Neural crest cell (in vitro differentiated cells): ENCODE measurements at places on chromosomes 13 and 19.

DNA sequence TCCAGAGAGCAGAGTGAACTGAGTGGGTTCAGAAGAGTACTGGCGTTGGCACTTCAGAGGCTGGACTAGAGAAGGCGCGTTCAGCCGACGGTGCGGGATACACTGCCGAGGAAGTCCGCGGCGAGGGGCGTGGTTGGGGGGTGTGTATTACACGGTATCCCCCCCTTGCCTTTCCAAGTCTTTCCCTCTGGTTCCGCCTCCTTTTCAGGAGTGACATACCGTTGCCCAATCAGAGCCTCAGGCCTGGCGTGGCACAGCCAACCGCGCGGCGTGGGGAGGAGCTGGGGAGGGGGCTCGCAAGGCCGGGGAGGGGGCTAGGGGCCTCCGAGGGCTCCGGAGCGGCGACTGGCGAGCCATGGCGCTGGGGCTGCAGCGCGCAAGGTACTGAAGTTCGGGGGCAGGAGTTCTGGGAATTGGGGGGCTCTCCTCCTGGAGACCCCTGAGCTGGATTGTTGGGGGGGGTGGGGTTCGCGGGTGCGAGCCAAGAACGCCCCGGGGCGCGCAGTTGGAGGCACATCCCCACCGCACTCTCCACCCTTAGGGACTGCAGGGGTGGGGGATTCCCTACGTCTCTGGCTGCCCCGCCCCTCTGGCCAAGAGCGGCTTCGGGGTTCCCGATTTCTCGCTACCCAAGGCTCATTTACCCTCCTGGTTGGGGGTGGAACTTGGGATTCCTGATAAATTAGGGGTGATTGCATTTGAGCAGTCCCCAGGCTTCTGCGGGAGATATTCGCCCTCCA, at the start of gene HIF3A:
HIF3A (plus strand) TSS at position 321 of the 740 bp plus-strand sequence; CDS start at position 356, 35 bp downstream.
- peak; percentile 78 for DNase-seq
- H3K27ac ChIP-seq, result no peak within 1 kb of the TSS
- H3K36me3 ChIP-seq, result no peaks in the 10 kb centered on the region
- peak within 1 kb of the TSS; percentile 86 for H3K4me3 ChIP-seq

- H3K27me3 ChIP-seq, result no peaks in the 10 kb centered on the region
- DNase-seq, result no peak
- no peak overlapping the region for H3K27ac ChIP-seq
- no peaks in the 10 kb centered on the region for H3K4me1 ChIP-seq
- no peak overlapping the region for H3K4me3 ChIP-seq
These were observed 2662.4 kb upstream of the PCDH20 start for GRCh38 chr13:64078025-64078424.

DNA sequence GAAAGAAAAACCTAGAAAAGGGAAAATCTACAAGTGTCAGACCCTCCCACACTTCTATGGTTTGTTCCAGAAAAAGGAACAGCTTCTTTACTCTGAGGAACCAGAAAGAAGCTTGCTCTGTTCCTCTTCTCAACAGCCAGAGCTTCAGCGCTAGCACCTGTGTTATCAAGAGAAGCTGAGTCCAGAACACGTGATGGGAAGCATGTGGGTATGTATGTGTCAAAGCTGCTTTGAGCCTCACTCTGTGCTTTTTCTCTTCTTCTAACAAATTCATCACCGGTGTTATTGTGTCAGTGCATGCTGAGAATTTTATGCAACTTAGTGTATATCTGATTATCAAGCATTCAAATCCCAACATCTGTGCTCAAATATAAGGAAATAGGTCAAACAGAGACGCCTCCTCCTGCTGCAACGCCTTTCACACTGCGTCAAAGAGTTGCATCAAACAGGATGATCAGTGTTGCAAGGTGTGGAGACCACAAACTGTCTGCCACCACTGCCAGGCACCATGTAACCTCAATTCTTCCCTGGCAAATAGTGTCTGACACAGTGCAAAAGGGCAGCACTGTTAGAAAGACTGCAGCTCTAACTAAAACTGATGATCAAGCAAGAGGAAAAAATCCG, 83.9 kb downstream of the LRRC63 start:
- H3K36me3 ChIP-seq, result no peaks in the 10 kb centered on the region
- H3K4me3 ChIP-seq, result no peak overlapping the region
- no peak overlapping the region for H3K27ac ChIP-seq
- no peaks in the 10 kb centered on the region for H3K27me3 ChIP-seq
- H3K4me1 ChIP-seq, result peaks cover 14% of the 10 kb centered on the region

DNA sequence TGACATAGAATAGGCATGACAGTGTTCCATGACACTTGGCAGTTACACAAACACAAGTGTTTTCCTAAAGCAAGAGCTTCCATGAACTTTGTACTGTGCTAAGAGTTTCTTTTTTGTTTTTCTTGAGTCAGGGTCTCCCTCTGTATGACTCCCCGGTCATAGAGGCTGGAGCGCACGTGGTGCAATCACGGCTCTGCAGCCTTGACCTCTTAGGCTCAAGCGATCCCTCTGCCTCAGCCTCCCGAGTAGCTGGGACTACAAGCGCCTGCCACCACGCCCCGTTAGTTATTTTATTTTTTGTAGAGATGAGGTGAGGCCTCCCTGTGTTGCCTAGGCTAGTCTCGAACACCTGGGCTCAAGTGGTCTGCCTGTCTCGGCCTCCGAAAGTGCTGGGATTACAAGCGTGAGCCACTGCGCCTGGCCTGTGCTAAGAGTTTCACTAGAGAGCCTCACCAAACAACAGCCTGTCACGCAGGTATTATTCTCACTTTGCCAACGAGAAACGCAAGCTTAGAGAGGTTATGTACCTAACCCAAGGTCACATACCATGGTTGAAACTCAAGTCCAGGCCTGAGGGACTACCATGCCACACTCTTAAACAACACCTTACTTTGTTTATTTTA, 355.9 kb downstream of the KLF12 start:
- no peak overlapping the region for H3K4me3 ChIP-seq
- no peak for DNase-seq
- peaks cover 15% of the 10 kb centered on the region for H3K36me3 ChIP-seq
- H3K27me3 ChIP-seq, result no peaks in the 10 kb centered on the region
- H3K27ac ChIP-seq, result peak overlapping the region; percentile 43
- H3K4me1 ChIP-seq, result peaks cover 8% of the 10 kb centered on the region

DNA sequence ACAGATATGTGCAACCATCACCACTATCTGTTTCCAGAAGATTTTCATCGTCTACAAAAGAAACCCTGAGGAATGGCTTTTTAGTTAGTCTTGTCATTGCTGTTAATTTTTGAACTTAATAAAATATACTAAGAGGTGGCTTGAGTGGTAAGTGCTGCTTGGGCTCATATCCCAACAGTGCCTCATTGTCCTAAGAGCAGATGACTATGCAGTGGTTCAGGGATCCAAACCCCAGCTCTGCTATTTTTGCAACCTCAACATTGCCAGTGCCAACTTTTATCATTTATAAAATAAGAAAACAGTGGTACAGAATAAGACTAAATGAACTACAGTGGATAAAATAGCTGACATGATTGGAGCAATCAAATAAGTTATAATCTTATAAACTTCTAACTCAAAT, 123.2 kb upstream of the SLC7A1 start:
- no peak overlapping the region for H3K27ac ChIP-seq
- H3K4me1 ChIP-seq, result no peaks in the 10 kb centered on the region
- no peak for DNase-seq
- no peaks in the 10 kb centered on the region for H3K27me3 ChIP-seq
- no peak overlapping the region for H3K4me3 ChIP-seq
- no peaks in the 10 kb centered on the region for H3K36me3 ChIP-seq

- H3K27ac ChIP-seq, result no peak overlapping the region
- no peaks in the 10 kb centered on the region for H3K27me3 ChIP-seq
- H3K4me1 ChIP-seq, result no peaks in the 10 kb centered on the region
- DNase-seq, result no peak
These were observed 250.3 kb upstream of the ATXN8OS start for GRCh38 chr13:69857183-69857821.

DNA sequence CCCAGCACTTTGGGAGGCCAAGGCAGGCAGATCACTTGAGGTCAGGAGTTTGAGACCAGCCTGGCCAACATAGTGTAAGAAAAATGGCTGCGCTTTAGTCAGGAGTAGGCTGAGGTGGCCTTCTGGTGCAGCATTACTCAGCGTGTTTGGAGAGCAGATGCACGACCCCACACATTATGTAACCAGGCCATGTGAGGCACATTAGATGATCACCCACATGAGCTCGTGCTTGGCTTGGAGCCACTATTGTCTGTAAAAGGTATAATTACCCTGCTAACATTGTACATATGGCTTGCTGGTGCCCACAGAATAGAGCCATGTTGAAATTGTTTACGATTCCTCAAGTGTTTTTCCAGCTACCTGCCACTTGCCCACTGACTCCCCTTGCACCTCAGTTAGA, 24.0 kb upstream of the SCEL start:
- no peak overlapping the region for H3K27ac ChIP-seq
- H3K27me3 ChIP-seq, result no peaks in the 10 kb centered on the region
- H3K4me3 ChIP-seq, result no peak overlapping the region
- H3K4me1 ChIP-seq, result no peaks in the 10 kb centered on the region
- H3K36me3 ChIP-seq, result no peaks in the 10 kb centered on the region

GRCh38 chr19:40217934-40218890, at the start of gene TTC9B:
Gene TTC9B, minus strand, starts transcription at chr19:40218384. Its CDS starts 3 bp downstream, at chr19:40218381.
- peaks cover 5% of the 10 kb centered on the region for H3K4me1 ChIP-seq
- H3K4me3 ChIP-seq, result peak within 1 kb of the TSS; percentile 49
- H3K27ac ChIP-seq, result no peak within 1 kb of the TSS

DNA sequence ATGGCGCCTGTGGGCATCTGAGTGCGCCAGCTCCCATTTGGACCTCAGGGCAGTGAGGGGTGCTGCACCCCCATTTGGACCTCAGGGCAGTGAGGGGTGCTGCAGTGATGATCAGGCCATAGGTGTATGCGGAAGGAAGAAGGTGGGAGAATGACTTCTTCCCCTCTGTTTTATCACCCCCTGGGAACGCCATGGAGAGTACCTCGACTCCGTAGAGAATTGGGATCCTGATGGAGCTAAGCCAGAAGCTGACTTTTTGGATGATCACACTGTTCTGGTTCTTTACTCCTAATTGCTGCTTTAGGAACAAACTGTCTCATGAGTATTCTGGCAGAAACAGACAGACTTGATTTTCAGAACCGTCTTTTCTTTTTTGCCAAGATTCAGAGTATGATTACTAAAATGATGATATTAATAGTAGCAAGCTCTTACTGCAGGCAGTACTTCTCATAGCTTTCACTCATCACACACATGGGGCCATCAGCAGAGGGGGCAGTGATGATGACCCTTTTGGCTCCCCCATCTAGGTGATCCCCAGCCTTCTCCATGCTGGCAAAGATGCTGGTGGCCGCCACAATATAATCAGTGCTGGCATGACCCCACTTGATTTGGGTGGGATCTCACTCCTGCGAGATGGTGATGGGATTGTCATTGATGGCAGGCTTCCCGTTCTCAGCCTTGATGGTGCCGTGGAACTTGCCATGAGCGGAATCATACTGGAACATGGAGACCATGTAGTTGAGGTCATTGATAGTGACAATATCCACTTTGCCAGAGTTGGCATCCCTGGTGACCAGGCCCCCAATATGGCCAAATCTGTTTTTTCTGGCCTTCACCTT, 10.3 kb upstream of the UBAC2 start:
- DNase-seq, result no peak
- H3K27ac ChIP-seq, result no peak overlapping the region
- H3K4me3 ChIP-seq, result no peak overlapping the region
- H3K27me3 ChIP-seq, result peaks cover 4% of the 10 kb centered on the region
- H3K4me1 ChIP-seq, result no peaks in the 10 kb centered on the region

DNA sequence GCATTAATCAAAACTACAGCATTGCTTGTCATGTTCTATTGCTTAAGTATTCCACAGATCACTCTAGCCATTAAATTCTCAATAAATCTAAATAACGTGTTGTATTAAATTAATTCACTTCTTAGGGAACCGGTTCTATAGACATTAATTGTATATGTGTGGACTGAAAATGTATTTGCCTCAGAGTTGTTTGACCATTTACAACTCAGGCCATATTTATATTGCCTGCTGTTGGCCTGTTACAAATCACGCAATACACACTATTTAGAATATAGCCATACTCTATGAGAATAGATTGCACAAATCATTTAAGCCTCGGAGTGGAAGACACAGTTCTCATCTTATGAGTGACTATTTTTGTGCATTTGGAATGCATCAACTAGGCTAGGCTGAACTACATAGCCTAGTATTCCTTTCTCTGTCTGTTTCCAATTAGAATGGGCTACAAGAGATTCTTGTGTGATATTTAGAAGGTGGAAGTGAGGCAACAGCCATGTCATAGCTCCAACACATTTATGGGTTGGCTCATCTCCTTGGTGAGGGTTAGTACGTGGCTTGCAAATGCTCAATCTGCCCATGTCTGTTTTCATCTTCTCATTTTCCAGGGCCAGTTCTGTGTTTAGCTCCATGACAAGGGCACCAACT, 1116.1 kb downstream of the PCDH9 start:
- H3K27ac ChIP-seq, result no peak overlapping the region
- DNase-seq, result no peak
- no peaks in the 10 kb centered on the region for H3K36me3 ChIP-seq
- no peak overlapping the region for H3K4me3 ChIP-seq
- H3K4me1 ChIP-seq, result no peaks in the 10 kb centered on the region

DNA sequence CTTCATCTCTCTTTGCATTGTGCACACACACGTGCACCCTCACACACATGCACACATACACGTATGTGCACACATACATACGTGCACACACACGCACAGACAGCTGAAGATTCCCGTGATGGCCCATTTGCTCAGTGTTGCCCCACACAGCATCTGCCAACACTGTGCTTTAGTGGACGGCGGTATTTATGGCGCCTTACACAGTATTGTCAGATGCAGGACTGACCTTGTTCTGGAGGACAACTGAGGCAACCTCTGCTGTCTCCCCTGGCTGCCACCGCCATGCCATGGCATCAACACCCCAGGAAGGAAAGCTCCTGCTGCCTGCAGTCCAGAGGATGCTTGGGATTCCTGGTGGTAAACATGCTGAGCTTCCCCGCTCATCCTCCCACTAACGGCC, 316.4 kb downstream of the TEX29 start:
- H3K27me3 ChIP-seq, result no peaks in the 10 kb centered on the region
- H3K4me1 ChIP-seq, result peaks cover 5% of the 10 kb centered on the region
- DNase-seq, result no peak

- no peak for DNase-seq
- H3K36me3 ChIP-seq, result peaks cover 14% of the 10 kb centered on the region
- no peaks in the 10 kb centered on the region for H3K27me3 ChIP-seq
- no peak overlapping the region for H3K27ac ChIP-seq
- no peak overlapping the region for H3K4me3 ChIP-seq
These were observed 1217.5 kb downstream of the DIAPH3 start for GRCh38 chr13:58946274-58946673.

GRCh38 chr19:40365010-40365409, 16.5 kb downstream of the PLD3 start:
- H3K36me3 ChIP-seq, result peaks cover 4% of the 10 kb centered on the region
- peak overlapping the region; percentile 91 for H3K4me3 ChIP-seq
- H3K4me1 ChIP-seq, result peaks cover 15% of the 10 kb centered on the region
- no peak overlapping the region for H3K27ac ChIP-seq
- no peak for DNase-seq
- no peaks in the 10 kb centered on the region for H3K27me3 ChIP-seq
